ENCODE measurements at places on chromosomes 5 and 9.

GRCh38 chr5:96745844-96746531, 61.8 kb downstream of the ERAP1 start:
- no peak for DNase-seq

DNA sequence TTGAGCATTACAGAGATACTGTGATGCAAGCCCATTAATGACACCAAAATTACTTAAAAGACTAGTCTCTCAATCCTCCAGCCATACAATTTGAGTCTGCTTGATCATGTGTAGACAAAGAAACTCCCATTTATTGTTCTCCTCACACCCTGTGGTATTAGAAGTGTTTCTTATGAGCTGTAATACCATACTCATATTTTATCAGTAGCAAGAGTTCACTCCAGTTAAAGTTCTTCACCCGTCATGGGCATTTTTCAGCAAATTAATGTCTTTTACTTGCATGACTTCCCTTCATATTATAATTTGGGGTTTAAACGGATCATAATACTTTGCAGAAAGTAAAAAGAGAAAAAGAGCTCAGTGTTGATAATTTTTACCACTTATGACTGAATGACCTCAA, 242.9 kb downstream of the BNC2 start:
- no peak for DNase-seq

GRCh38 chr9:135971111-135971766, 10.1 kb upstream of the UBAC1 start:
- DNase-seq, result no peak

GRCh38 chr9:70488793-70489105, 74.3 kb upstream of the KLF9 start:
- DNase-seq, result no peak

GRCh38 chr5:119220576-119221197, 135.1 kb upstream of the TNFAIP8 start:
- DNase-seq, result no peak

GRCh38 chr5:8750100-8750499, 795.8 kb downstream of the SEMA5A start:
- DNase-seq, result no peak

- DNase-seq, result no peak
These were observed 32.2 kb downstream of the PRLR start for GRCh38 chr5:35198075-35198474.

- DNase-seq, result no peak
These were observed 19.4 kb downstream of the WNT8A start for GRCh38 chr5:138103319-138103637.

DNA sequence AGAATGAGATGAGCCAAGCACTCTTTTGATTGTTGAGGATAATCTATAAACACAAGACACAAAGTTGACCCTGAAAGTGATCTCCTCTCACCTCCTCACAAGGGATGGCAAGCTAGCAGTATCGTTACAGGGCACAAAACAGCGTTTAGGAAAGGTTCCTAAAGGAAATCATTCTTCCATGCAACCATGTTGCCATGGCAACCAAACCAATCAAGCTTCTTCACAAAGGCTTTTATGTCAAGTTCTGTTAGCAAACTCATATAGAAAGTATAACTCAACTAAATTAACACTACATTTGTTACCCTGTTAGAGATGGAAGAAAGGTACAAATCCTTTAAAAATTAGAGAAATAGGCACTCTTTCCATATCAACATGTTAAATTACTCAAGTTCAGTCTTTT, 1016.8 kb upstream of the DMAC1 start:
- DNase-seq, result no peak

DNA sequence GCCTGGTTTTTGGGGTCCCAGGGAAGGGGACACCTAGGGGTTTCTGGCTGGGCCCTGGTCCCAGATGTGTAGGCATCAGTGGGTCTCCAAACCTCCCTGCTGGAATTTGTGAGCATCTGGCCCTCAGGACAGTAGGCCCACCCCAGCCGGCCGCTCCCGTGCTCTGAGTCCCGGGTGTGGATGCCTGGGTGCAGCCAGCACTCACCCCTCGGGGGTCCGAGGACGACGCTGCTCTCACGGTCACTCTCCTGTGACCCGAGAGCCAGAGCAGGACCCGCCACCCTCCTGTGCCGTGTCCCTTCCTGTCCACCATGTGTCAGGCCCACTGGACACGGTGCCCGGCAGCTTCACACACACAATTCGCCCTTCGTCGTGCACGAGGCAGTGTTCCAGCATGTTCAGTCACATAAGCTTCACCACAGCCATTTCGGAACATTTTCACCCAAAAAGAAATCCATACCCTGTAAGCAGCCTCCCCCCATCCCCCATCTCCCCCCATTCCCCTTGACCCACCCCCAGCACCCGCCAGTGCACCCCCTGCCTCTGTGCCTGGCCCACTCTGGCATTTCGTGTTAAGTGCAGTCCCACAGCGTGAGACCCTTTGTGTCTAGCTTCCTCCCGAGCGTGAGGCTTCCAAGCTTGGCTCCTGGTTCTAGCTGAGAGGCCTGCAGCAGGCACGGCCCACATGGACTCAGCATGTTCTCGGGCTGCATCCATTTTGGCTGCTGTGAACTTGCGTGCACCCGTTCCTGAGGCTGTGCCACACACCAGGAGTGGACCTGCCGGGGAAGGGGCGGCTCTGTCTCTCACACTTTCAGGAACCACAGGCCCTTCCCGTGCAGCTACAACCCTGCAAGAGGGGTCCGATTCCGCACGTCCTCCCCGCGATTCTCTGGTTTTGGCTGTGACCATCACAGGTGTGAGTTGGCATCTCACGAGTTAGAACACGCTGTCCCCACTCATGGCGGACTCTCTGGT, 40.5 kb downstream of the NKD2 start:
- DNase-seq, result no peak

DNA sequence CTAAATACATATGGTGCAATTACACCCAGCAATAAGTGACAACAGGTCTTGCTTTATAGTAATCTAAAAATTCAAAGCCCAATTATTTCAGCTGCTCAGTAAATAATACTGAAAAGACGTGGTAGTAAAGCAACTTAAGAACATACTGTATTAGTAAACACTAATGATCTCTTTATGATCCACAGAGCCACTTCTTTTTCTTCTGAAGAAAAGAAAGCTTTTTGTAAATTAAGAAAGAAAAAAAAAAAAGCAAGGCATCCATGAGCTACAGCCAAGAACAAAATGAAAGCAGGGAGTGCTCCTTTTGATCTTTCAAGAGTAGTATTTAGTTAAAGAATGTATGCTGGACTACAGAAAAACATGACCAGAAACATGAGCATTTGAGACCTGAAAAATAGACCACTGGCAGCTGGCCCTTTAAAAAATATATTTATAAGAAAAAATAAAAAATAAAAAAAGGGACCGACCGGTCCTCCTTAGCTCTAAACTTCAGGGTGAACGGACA, 348.7 kb downstream of the GLIS3 start:
- no peak for DNase-seq

GRCh38 chr5:85868070-85868469, 749.7 kb upstream of the COX7C start:
- DNase-seq, result no peak

DNA sequence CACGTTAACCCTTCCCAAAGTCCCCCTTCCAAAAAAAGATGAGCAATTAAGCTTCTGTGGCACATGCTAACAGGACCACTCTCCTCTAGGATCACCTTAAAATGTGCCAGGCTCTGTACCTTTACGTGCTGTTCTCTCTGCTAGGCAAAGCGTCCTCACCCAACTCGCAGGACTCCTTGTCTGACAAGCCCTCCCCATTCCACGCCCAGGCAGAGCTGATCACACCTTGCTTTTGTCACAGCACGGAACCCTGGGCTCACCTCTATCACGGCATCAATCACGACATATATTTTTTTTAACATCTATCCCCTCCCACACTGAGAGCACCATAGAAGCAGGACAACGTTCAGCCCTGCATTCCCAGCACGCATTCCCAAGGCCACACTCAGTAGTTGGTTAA, 47.1 kb downstream of the CDK5RAP2 start:
- no peak for DNase-seq

DNA sequence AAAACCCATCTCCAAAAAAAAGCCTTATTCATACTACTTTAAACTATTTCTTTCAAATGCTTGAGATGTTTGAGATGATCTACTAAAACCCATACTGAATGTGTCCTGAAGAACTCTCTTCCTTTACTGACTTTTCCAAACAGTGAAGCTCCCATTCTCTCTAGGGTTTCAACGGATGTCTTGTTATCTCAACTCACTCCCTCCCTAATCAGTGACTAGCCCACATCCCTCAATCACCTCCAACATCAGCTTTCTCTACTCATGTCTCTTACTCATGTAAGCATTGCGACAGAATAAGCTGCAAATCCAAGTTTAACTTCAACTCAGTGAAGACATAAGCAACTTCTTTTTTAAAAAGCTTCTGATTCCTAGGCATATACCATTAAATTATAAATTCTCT, 42.1 kb downstream of the WDR41 start:
- DNase-seq, result no peak

- no peak for DNase-seq
These were observed 96.7 kb downstream of the EDIL3 start for GRCh38 chr5:84287951-84288350.

- no peak for DNase-seq
These were observed 61.3 kb upstream of the HSPA9 start for GRCh38 chr5:138636398-138636944.

GRCh38 chr9:91428927-91429351, 5.3 kb upstream of the NFIL3 start:
- DNase-seq, result no peak

DNA sequence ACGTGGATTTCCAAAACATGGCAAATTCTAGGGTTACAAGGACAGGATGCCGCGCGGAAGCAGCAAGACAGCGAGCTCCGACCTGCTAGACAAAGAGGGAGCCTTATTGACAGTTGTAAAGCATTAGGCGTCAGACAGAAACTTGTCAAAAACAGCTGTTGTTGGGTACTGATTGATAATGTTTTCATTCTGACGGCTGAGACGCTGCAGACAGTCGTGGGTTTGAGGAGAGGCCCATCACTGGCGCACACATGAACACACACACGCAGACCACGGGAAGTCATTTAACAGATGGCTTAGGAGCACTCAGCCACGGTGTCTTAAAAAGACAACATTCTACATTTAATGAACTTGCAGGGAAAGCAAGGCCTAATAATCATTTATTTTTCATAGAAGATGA, 324.0 kb downstream of the NDUFS4 start:
- DNase-seq, result no peak

- DNase-seq, result no peak
These were observed 35.2 kb downstream of the FAT2 start for GRCh38 chr5:151555760-151556576.

Data from stimulated activated CD4-positive, alpha-beta T cell treated with anti-CD3 and anti-CD28 coated beads, TNF-alpha, amount 100 ng/mL, for 1 hour (primary cell).